ENCODE measurements at places on chromosomes 2 and 18.

GRCh38 chr2:127706215-127706990 lies 5.1 kb downstream of the SFT2D3 start:
- no peak for DNase-seq

DNA sequence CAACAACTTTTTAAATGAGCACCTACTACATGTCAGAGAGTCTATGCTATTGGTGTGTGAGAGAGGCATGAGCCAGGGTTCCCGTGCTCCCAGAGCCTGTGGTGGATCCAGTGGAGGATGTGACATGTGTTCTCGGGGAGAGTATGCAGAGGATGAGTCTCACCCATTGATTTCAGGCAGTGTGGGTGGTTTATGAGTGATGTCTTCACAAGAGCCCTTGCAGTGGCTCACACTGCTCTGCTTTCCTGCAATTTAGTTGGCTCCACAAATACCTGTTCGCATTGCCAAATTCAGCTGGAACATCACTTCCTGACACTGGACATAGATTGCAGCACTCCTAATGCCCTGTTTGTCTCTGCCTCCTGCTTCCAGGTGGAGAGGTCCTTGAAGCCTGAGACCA lies 243.6 kb upstream of the CXCR4 start:
- no peak for DNase-seq

- no peak for DNase-seq
These were observed 153.7 kb downstream of the PRKCE start for GRCh38 chr2:45804987-45805755.

DNA sequence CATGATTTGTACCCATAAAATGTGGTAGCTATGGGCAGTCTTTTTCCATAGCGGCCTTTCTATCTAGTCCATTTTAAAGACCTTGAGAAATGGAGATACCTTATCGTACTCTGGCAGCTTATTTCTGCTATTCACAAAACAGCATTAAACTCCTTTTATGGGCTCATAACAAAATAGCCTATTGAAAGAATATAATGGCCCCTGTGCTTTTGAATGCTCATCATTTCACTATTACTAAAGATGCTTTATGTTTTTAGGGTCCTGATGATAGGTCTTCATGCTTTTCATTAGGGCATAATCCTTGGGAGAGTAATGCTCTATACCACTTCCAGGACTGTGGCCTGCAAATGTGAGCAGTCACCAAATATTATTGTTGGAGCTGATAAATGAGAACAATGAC lies 7.3 kb upstream of the TMEM178A start:
- no peak for DNase-seq

DNA sequence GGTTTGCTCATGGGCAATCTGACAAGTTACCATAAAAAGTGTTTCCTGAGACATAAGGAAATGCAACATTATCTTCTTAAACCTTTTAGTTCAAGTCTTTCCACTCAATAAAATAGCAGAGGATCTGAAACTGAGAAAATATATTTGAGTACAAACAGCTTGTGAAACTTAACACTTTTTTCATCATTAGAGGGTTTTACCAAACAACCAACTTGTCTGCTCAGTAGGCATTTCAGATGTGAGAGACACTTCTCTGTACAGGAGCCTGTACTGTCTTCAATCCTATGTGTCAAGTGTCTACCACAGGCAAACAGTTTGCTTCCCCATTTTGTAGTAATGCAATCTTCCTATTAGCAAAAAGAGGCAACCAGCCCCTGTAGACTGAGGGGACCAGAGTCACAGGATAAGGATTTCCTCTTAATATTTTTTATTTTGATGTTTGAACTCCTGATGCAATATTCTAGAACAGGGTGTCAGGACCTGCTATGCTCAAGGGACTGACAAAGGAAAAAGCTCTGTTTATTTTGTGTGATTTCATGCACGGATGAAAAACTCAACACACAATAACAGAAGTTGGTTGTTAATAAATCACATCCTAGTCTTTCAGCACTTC lies 159.1 kb upstream of the LHCGR start:
- DNase-seq = no peak

DNA sequence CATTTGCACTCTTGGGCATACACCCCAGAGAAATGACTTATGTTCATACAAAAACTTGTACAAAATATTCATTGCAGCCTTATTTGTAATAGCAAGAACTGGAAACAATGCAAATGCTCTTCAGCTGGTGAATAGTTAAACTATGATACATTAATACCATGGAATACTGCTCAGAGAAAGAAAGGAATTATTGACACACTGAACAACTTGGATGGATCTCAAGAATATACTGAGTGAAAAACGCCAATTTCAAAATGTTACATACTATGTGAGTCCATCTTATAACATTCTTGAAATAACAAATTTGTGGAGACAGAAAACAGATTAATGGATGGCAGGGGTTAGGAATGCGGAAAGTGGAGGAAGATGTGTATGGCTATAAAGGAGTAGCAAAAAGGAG lies 17.2 kb downstream of the LNPK start:
- DNase-seq = no peak

DNA sequence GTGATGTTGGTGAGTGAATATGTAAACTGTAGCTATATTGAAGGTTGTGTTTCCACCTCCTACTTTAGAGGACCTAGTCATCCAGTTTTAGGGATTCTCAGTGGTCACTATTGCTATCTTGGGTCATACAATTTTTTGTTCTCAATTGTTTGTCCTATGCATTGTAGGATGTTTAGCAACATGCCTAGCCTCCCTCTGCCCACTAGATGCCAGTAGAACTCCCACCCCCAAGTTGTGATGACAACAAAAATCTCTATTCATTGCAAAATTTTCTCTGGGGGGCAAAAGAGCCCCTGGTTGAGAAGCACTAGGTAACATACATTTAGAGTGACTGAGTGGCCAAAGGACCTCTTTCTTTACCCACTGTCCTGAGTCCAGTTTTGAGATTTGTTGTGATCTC lies 87.3 kb downstream of the LRRTM4 start:
- DNase-seq = no peak

DNA sequence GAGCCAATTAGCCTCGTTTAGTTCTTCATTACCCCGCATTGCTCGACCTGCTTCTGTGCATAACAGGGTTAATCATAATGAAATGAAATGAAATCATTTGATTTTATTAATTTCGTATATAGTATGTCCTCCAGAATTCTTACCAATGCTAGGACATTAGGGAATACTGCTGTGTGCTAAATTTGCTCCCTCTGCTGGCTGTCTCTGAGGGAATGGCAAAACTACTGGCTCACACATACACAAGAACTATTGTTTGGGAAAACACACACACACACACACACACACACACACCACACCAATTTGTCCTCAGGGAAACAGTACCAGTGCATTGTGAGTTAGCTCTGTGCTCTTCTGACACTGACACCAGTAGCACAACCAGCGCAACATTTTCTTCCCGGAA lies 273.3 kb upstream of the TCF4 start:
- DNase-seq = no peak

- no peak for DNase-seq
These were observed 15.5 kb upstream of the SP100 start for GRCh38 chr2:230400454-230400853.

DNA sequence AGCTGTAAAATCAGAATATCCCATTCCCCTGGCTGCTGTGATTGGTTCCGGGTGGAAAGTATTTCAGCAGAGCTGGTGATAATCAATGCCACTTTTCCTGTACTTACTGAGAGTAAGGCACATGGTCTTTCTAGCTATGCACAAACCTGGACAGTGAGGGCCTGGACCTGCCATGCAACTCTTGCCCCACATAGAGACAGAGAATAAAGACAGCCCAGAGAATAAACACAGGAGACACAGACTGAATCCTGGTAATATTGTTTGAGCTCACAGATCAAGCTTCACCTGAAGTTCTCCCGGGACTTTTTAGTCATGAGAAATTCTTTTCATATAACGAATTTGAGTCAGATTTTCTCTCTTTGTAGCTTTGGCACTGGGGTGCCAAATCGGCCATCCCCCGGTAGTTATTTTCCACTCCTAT lies 81.9 kb downstream of the ACAA2 start:
- DNase-seq = no peak

DNA sequence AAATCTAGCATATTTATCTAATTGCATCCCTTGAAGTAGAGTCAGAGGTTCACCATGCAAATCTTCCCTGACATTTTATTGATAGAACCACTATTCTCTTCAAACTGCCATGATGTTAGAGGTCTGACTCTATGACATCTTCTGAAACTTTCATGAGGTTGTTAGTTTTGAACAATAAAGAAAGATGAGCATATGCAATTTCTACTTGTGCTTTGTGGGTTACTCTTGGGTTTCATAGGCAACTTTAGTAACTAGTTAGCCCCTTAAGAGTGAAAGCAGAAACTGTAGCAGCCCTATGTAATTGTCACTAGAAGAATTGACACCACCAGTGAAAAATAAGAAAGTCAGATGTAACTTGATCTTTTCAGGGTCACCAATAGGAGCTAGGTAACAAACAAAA lies 53.1 kb upstream of the ZEB2 start:
- no peak for DNase-seq

DNA sequence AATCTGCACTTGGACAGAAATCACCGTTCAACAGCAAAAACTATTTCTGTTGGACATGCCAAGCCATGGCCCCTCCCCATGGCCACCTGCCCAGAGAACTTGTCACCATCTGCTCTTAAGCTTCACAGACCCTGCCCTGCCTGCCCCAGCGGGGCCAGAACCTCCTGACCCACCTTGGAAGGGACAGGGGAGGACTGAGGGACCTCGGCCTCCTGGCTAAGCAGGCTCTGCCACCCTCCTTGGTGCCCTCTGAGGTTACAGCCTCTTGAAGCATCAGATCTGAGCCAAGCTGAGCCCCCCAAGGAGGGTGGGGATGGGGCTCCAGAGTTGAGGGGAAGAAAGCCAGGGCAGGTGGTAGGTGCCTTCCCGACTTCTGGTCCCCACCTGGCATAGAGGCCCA lies 6.5 kb downstream of the TEX261 start:
- no peak for DNase-seq

DNA sequence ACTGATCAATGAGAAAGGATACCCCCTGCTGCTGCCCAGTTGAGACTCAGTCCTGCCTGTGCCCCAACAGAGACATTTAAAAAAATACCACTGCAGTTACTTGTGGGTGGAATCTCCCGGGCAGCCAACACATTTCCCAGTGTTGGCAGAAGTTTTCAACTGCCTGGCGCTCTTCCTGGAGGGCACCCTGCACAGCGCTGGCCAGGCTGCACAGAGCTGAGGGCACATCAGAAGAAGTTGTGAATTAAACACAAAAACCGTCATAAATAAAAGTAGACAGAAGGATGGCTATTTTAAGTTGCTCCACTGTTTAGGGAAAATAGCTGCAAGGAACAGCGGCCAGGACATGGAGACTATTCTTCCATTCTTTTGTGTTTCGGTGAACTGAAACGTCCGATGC lies 110.2 kb upstream of the THOC1 start:
- DNase-seq = no peak

DNA sequence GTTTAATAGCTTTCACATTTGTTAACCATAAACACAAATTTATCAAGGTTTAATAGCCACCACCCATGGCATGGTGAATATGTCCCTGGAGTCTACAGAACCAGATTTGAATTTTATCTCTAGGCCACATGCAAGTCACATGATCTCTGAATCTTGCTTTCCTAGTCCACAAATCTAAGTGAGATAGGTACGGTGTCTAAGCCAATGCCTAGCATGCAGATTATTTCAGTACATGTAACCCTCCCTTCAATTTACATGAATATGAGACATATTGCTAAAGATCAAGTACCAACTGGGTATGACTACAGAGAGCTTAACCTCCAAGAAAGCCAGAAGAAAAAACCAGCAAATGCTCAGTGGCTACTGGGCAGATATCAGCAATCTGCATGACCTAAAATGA lies 10.0 kb downstream of the ZNF24 start:
- DNase-seq = no peak

DNA sequence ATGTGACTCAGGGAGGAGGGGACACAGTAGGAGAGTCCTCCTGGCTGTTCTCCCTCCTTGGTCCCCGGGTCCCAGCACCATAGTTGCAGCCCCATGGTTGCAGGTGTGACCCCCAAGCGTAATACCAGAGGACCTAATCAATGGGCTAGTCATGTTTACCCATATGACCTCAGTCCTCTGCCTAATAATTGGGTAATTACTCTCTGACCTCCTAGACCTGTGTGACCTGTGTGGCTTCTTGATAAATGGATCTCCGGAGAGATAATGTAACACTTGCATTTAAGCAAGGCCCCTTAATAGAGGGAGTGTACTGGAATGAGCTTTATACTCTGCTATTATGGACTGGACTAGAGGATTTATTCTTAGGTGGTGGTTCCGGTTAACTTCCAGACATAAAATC lies 32.2 kb upstream of the GMCL1 start:
- DNase-seq = no peak

DNA sequence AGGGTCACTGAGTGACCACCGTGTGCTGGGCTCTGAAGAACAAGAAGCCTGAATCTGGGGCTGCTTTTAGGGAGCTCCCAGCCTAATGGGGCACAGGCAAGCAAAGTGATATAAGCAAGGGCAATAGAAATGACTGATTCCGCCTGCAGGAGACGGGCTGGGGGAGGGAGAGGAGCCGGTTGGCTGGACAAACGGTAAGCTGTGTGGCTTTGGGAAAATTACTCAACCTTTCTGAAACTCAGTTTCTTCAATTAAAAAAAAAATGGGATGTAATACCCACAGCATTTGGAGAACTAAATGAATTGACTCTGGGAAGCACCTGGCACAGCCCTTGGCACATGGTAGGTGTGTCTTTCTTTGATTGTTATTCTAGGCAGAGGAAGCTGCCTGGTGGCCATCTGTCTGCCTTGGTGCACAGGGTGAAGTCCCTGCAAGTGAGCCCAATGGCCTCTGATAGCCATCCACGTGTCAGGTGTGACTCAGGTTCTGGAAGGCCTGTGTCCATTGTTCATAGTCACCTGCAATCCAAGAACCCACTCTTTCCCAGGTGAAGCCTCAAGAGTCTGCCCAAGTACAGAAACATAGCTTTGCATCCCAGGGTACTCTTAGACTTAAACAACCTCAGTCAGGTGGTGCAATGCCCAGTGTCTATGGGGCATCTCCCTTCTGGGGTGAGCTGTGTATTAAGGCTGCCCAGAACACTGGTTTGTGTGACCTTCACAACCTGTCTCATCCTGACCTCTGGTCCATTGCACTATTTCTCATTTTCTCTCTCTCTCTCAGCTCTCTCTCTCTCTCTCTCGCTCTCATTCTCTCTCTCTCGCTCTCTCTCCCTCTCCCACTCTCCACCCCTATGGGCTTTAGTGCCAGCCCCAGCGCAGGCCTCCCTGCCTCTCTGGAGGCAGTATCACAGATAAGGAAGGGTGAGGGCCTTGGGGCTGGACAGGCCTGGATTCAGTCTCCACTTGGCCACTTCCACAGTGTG lies 30.0 kb upstream of the NTSR2 start:
- no peak for DNase-seq

- no peak for DNase-seq
These were observed 54.2 kb upstream of the ID2 start for GRCh38 chr2:8627692-8628085.

Measured in glomerular endothelial cell (primary cell).